Thyroid gland (tissue), 4 donors: ENCODE measurements at places on chromosomes 5 and 9. TPM values are rescaled to one million over a fixed set of nuclear protein-coding genes. Genes with fewer than 3 reads are reported as not detected.
A peak's percentile ranks its signal among the peaks of the same experiment; 100 is the strongest.

GFI1B gene
- total RNA-seq: not detected

FCHO2 gene
- 38.7 TPM for total RNA-seq

ARRDC3 gene
- total RNA-seq: 278 TPM

SNCAIP gene
- 4.0 TPM for total RNA-seq

CCDC192 gene
- total RNA-seq: 1.3 TPM

DNA sequence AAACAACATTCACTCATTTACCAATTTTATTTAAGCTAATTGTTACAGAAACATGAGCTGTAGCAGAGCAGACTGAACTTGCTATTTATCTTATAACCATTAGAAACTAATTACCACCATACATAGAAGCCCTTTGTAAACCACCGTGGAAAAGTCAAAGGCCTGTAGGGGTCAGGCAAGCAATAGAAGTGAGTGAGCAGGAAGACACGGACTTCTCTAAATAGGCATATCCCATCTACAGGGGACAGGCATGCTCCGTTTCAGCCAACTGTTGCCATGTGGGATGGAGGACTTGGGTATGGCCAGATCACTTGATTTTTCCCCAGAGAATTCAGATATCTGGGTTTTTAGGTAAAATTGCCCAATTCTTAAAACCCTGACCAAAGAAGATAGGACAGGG is 44.8 kb downstream of the PRRC1 start:
- no peak overlapping the region for H3K4me3 ChIP-seq
- H3K36me3 ChIP-seq: no peaks in the 10 kb centered on the region
- no peaks in the 10 kb centered on the region for H3K4me1 ChIP-seq

DNA sequence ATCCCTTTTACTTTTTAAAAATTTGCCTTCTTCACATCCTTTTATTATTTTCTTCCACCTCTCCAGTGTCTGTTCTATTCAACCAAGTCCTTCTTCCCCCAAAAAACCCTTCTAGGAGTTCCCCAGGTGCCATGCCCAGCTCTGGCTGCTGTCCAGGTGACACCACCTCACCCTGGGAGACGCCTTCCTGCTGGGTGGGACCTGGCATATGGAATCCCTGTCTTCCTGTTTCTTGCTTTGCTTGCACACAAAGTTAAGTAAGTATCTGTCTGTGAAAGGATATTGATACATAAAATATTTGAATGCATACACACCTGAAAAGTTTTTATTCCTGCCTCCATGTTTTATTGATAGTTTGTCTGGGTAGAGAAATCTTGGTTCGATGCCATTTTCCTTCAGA is 23.1 kb upstream of the MED10 start:
- no peak for DNase-seq
- no peak overlapping the region for H3K27ac ChIP-seq
- H3K4me3 ChIP-seq: no peak overlapping the region

- no peak overlapping the region for H3K27ac ChIP-seq
- no peaks in the 10 kb centered on the region for H3K36me3 ChIP-seq
- peak; percentile 61 for DNase-seq
- H3K27me3 ChIP-seq: no peaks in the 10 kb centered on the region
- peaks cover 7% of the 10 kb centered on the region for H3K4me1 ChIP-seq
These were observed 46.4 kb upstream of the STK32A start for GRCh38 chr5:147188200-147189108.

- no peak for DNase-seq
- no peak overlapping the region for H3K27ac ChIP-seq
- H3K27me3 ChIP-seq: no peaks in the 10 kb centered on the region
- H3K36me3 ChIP-seq: no peaks in the 10 kb centered on the region
- H3K4me3 ChIP-seq: no peak overlapping the region
These were observed 93.1 kb downstream of the STK32A start for GRCh38 chr5:147327905-147328304.

- no peak overlapping the region for H3K4me3 ChIP-seq
- H3K4me1 ChIP-seq: no peaks in the 10 kb centered on the region
- no peaks in the 10 kb centered on the region for H3K27me3 ChIP-seq
These were observed 222.6 kb upstream of the GLRA1 start for GRCh38 chr5:152147286-152147685.

DNA sequence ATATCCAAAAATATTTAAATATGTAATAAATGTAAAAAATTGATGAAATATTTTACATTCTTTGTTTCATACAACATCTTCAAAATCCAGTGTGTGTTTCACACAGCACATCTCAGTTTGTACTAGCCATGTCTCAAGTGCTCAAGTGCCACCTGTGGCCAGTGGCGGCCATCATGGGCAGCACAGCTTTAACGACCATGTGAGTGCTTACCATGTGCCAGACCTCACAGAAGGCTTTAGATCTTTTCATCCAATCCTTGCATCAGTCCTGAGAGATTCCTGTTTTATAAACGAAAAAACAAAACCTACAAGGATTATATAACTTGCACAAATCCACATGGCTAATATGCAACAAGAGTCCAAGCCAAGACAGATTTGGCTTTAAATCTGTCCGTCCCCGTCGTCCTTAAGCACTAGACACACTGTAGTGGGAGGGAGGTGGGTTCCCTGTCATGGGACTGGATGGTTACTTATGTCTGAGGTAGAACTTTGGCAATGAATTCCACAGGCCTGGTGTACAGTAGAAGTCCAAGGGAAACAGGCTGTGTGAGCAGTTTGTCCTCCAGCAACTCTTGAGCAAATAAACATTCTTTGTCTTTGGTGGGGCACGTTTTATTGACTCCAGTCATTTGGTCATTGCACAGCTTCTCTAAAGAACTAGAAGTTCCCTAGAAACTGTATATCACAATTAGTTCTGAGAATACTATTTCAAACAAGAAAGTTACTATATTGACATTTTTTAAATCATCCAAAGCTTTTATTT is 25.0 kb upstream of the F2R start:
- no peak for DNase-seq
- no peak overlapping the region for H3K4me3 ChIP-seq
- peaks cover under 1% of the 10 kb centered on the region for H3K4me1 ChIP-seq

DNA sequence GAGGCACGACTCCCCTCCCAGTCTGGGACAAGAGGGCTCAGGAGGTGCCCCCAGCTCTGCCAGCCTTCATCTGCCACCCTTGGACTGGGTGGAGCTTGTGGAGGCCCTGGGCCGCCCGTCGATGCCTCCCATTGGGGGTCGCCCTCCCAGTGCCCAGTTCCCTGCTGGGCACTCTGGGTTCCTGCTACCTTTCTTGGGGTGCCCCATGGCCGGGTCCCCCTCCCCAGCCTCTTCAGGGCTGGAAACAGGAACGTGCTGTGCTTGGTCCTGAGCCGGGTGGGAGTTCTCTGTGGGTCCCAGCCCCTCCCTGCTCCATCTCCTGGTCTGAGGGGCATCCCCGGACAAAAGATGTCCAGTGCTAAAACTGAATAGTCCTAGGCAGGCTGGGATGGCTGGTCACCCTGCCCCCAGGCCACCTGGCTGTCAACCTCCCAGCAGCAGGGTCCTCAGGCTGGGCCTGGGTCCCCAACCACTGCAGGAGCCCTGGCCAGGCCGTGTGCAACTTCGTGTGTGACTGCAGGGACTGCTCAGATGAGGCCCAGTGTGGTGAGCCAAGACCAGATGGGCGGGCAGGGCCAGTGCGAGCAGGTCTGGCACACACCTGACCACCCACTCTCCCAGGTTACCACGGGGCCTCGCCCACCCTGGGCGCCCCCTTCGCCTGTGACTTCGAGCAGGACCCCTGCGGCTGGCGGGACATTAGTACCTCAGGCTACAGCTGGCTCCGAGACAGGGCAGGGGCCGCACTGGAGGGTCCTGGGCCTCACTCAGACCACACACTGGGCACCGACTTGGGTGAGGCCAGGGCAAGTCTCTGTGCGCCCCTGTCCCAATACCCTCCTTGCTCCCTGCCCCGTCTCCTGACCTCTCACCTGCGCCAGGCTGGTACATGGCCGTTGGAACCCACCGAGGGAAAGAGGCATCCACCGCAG is 784 bp downstream of the MAMDC4 start:
- H3K27me3 ChIP-seq: no peaks in the 10 kb centered on the region
- no peak for DNase-seq
- no peak overlapping the region for H3K4me3 ChIP-seq
- no peak overlapping the region for H3K27ac ChIP-seq
- peaks cover 7% of the 10 kb centered on the region for H3K36me3 ChIP-seq
